ENCODE measurements at places on chromosomes 7 and 10.

DNA sequence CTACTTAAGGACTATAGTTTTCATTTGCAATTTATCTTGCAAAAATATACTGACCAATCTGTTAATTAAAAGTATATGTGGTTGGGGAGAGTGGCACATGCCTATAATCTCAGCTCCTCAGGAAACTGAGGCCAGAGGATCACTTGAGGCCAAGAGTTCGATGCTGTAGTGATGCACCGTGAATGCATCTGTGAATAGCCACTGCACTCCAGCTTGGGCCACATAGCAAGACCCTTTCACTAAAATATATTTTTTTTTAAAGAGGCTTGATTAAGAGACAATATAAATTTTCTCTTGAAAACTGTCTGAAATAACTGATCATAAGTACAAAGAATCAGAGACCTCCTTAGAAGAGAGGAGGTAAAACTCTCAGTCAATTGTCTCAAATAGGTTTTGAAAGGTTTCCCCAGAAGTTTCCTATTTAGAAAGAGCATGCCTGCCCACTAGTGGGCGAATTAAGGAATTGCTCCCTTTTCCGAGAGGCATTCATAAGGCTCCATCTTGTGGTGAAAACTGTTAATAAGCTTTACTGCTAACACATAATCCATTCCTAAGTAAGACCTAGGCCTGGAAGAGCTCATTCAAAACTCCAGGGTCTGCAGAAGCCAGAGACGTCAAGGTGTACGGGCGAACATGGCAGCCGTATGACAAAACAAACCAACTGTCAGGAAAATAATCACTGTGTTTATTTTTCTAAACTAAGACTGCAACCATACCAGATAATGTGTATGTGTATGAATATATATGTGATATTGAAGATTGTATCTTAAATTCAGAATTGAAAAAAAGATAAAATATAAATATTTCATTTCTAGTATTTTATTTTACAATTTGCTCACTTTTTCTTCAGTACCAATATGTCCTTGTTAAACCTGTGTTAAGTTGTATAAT lies 6.8 kb upstream of the TAS2R40 start:
- peak; percentile 87 for DNase-seq

DNA sequence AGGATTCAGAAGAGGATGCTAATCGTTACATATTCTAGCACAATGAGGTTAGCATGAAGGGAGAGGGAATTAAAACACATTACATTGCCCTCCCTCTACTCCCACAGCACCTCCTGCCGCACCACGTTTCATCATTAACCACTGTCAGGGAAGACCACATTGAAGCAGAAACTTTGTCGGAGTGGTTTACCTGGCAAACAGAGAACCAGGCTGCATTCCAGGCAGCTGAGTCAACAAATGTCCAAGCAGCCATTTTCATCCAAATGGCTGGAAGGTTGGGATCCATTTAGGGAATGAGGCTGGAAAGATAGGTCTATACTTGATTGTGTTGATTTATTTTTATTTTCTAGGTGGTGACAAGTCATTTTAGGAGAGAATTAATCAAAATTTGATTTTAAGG lies 273.6 kb downstream of the DYNC1I1 start:
- no peak for DNase-seq

- DNase-seq = no peak
Observed at GRCh38 chr7:91571601-91572000, 307.4 kb downstream of the FZD1 start.

- no peak for DNase-seq
Observed at GRCh38 chr10:33401300-33401699, 66.8 kb upstream of the NRP1 start.

GRCh38 chr7:157650131-157650631 lies 313.4 kb downstream of the DNAJB6 start:
- no peak for DNase-seq

DNA sequence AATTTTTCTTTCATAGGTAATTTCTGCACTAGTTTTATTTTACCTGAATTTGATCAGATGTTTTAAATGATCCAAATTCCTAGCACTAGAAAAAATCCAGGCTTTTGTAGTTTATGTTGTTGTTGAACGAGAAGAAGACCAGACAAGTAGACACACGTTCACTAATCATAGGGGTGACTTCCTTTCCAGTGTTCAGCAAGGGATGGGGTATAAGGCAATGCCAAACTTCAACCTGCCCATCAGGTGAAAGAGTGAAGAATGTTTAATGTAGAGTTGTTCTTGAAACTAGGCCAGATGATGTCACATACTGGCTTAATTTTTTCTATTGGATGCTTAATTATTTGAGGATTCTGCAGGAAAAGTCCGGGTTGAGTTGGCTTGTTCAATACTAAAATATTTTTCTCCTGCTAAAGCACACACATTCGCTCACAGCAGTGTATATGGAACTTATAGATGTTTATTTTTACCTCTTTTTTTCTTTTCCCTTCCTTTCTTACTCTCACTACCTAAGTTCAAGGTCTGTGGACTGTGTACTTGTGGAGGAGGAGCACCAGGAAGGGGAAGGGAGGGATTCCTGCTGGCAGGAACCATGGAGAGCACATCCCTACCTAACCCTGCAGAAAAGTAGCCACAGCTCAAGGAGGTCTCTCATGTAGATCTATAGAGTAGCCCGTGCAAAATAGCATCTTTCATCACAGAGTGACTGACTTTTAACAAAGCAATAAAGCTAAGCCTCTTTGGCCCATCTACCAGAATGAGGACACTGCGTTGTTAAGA lies 23.1 kb upstream of the AKR1E2 start:
- DNase-seq = no peak

DNA sequence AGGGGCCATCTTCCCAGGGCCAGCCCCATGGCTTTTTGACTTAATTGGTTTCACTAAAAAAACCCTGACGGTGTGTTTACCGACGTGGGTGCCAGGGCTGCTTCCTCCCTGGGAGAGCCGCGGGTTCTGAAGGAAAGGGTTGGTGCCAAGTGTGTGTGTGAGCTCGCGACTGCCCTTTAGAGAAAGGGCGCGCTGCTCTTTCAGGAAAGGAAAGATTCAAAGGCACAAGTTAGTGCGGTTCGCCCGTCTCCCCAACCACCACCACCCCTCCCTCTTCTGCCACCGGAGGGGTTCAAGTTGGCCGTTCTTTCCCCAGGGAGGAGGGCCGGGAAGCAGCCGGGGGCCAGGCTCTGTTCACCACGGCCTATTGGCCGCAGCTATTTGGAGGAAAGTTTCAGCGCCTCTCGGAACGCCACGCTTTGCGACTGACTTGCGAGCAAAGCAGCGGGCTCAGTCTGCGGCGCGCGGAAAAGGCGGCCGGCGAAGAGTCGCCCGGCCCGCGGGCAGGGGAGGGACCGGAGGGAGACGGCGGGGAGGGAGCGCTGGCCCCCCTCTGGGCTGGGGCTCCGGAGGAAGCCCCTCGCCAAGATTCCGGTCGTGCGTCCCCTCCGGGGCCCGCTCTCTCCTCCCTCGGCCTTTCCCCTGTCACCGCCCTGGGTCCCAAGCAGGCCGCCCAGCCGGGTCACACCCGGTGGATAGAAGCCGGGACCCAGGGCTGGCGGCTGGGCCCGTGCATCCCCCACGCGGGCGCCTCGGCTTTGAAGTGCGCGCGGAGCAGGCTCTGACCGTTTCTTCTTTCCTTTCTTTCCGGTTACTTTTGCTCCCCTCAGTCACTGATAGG lies 165.9 kb upstream of the PPP1R3A start:
- DNase-seq = peak; percentile 49

DNA sequence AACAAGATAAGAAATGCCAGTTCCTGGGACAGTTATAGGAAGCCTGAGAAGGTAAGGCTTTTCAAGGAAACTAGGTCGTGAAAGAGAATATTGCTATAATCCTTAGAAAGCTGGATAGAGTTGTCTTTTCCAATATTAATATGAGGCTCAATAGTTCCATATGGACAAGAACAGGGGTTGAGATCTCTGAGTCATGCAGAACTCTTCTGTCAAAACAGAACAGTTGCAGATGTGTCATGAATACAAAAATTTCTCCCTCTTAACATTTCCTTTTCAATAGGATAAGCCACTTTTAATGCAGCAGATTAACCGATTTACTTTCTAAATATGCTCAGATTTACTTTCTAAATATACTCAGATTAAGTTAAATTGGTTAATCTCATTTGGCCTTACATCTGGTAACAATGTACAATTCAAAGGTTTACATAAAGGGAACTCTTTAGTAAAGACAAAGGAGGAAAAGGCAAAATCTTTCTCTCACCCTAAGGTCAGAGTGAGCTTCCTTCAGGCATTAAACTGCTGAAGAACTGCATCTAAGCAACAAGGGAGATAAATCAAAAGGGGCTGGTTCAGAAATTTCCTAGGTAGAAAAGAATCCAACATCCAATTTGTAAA lies 104.7 kb upstream of the PCDH15 start:
- no peak for DNase-seq

GRCh38 chr10:62517252-62517651 lies 143.1 kb downstream of the ZNF365 start:
- DNase-seq = no peak

GRCh38 chr10:87672551-87672950 lies 12.9 kb downstream of the PAPSS2 start:
- no peak for DNase-seq

GRCh38 chr7:120055300-120055699 lies 217.7 kb upstream of the KCND2 start:
- no peak for DNase-seq

DNA sequence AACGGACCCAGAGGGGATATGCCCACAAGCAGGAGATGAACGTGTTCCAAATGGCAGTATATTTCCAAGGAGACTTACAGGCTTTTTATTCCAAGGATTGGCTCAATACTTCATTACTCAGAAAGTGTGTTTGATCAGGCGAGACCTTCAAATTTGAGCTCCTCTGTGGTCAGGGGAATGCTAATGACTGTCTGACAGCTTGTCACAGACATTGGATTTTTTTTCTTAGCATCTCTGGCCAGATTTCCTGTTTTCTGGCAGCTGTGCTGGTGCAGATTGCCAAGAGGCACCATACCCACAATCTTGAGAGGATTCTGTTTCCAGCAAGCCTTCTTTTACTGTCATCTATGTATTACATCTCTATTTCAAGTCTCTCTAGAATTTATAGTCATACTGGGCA lies 93.8 kb downstream of the C1GALT1 start:
- DNase-seq = no peak

DNA sequence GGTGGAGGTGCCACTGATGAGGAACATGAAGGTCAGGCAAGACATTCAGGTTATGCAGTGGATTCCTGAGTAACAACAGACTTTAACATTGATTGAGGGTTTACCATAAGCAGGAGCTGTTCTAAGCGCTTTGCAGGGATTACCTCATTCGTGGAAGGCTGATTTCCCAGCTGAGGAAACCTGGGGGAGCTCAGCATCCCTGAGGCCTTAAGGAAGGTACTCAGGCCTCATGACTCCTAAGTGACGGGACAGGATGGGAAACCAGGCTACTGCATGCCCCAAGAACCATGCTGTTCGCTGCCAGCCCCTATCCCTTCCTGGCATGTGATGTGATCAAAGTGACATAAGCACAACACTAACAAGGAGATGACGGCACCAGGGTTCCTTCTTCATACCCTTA lies 143.6 kb upstream of the NFE2L3 start:
- DNase-seq = no peak

DNA sequence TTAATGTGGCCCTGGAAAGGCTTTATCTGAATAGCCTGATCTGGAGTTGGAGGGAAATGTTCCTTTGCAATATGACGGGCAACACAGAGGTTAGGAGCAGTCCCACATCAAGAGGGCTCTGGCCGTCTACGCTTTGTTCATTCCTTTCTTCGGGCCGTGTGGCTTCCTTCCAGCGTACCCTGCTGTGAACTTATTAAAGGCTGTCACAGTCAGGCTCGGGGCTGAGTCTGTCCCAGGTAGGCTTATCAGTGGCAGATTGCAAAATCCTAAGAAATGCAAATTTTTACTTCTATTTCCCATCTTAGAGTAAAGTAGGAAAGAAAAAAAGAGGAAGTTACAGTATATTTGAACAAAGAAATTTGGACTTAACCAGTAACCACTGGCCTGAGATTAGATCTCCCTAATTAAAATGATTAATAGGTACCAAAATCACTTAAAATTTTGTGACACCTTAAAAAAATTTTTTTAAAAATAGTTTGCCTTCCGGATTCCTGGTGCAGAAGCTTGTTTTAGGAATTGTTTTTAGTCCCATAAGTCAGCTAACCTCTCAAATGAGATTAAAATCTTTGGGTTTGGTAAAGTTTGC lies 453.1 kb upstream of the MKI67 start:
- no peak for DNase-seq

DNA sequence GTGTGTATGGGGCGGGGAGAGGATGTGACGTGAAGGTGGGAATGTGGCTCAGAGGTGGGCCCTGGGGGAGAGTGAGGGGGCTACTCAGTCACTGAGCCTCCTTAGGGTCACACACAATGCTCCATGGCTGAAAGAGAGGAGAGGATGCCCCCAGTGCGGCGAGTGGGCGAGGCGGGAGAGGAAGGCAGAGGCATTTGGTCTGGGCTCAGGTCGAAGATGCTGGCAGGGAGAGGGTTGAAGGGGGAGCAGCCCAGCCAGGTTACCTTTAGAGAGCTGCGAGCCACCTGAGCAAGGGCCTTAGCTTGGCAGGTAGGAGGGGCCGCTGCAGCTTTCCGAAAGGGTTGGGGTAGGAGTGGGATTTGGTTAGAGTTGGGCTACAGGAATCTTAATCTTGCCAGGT lies 4.7 kb upstream of the LOXL4 start:
- DNase-seq = no peak

GRCh38 chr10:80196950-80197315 lies 8.4 kb downstream of the ANXA11 start:
- DNase-seq = no peak

GRCh38 chr7:90626013-90626412 lies 29.9 kb downstream of the CDK14 start:
- no peak for DNase-seq

- no peak for DNase-seq
Observed at GRCh38 chr7:122743211-122743610, 40.5 kb upstream of the RNF148 start.

DNA sequence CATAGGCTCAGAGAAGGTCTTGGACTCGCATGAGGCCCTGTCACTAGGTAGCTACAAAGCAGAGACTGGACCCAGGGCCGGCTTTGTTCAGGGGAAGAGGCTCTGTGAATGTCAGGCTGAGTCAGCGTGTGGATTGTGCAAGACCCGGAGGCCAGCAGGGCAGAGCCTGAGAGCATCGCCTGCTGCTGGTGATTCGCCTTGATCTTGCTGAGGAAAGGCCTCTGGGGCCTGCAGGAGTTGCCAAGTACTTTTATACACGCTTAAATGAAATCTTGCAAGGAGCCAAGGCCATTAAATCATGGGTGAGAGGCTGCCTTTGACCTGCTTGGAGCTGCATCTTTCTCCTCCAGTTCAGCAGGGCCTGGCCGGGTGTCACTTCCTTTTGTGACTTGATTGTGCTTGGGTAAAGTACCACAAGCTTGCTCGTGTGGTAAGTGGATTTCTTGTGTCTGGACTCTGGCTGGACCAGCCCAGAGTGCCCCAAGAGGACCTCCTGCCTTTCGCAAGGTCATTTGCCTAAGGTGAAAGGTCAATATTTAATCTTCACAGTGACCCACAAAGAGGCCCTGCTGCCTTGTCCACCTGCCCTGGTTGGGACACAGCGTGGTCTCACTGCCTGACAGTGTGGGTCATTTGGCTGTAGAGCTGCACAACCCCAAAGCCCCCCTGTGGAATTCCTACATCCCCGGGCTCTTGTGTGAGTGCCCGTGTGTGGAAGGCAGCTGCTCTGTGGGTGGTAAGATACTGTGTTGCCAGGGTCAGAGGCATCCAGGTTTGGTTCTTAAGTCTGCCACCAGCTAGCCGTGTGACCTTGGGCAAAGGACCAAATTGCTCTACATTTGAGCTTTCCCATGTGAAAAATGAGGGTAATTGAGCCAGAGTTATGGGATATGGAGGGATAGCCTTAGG lies 38.6 kb upstream of the SH2D4B start:
- no peak for DNase-seq

- no peak for DNase-seq
Observed at GRCh38 chr7:132655131-132655727, 79.0 kb upstream of the PLXNA4 start.
